ENCODE measurements at places on chromosomes 12 and 14. TPM values are rescaled to one million over a fixed set of nuclear protein-coding genes. Genes with fewer than 3 reads are reported as not detected.

The CAPZA3 gene
- total RNA-seq = not detected

The P2RX2 gene
- total RNA-seq = not detected

The SRGAP1 gene
- total RNA-seq = 11.0 TPM

The LRRIQ1 gene
- total RNA-seq = 0.40 TPM

The ADAMTS20 gene
- 1.6 TPM for total RNA-seq

The DTD2 gene
- 35.9 TPM for total RNA-seq

The NAV3 gene
- 1.6 TPM for total RNA-seq

The TMPRSS12 gene
- not detected for total RNA-seq

The ADAM21 gene
- 0.80 TPM for total RNA-seq

The E2F7 gene
- 17.2 TPM for total RNA-seq

The SDR9C7 gene
- not detected for total RNA-seq

The ACOT6 gene
- total RNA-seq = not detected

The CLEC7A gene
- 0.40 TPM for total RNA-seq

The USP44 gene
- total RNA-seq = not detected

The SLC16A7 gene
- total RNA-seq = 11.4 TPM

The MBIP gene
- total RNA-seq = 8.5 TPM

The SNAPC1 gene
- total RNA-seq = 26.7 TPM

The KRT5 gene
- not detected for total RNA-seq

The CCDC88C gene
- total RNA-seq = 19.7 TPM

The RAB5B gene
- 48.8 TPM for total RNA-seq

The PRH2 gene
- not detected for total RNA-seq

The TMTC3 gene
- 11.4 TPM for total RNA-seq

The RBP5 gene
- total RNA-seq = not detected

The TMEM30B gene
- total RNA-seq = 85.3 TPM

The ACSS3 gene
- total RNA-seq = not detected

The ADCY6 gene
- total RNA-seq = 19.0 TPM

The KRT85 gene
- total RNA-seq = not detected

The MFAP5 gene
- total RNA-seq = not detected

The KERA gene
- not detected for total RNA-seq

The DPF3 gene
- 30.5 TPM for total RNA-seq

The PPP1CC gene
- total RNA-seq = 204 TPM

The MANSC4 gene
- 4.1 TPM for total RNA-seq

The NPAS3 gene
- 1.2 TPM for total RNA-seq

The AQP2 gene
- total RNA-seq = not detected

The KRT78 gene
- 0.15 TPM for total RNA-seq

The TRHDE gene
- total RNA-seq = 17.7 TPM

The KRT80 gene
- total RNA-seq = 30.1 TPM

All from PC-3 (cell line).